ENCODE measurements at places on chromosomes 4 and X. TPM values are rescaled to one million over a fixed set of nuclear protein-coding genes. Genes with fewer than 3 reads are reported as not detected.

MTNR1A gene
- not detected for total RNA-seq

GRCh38 chr4:124666496-124666895 is 46.0 kb downstream of the ANKRD50 start:
- no peak for DNase-seq

- DNase-seq = no peak
Measured at GRCh38 chr4:121138039-121138825, 25.9 kb downstream of the TNIP3 start.

DNA sequence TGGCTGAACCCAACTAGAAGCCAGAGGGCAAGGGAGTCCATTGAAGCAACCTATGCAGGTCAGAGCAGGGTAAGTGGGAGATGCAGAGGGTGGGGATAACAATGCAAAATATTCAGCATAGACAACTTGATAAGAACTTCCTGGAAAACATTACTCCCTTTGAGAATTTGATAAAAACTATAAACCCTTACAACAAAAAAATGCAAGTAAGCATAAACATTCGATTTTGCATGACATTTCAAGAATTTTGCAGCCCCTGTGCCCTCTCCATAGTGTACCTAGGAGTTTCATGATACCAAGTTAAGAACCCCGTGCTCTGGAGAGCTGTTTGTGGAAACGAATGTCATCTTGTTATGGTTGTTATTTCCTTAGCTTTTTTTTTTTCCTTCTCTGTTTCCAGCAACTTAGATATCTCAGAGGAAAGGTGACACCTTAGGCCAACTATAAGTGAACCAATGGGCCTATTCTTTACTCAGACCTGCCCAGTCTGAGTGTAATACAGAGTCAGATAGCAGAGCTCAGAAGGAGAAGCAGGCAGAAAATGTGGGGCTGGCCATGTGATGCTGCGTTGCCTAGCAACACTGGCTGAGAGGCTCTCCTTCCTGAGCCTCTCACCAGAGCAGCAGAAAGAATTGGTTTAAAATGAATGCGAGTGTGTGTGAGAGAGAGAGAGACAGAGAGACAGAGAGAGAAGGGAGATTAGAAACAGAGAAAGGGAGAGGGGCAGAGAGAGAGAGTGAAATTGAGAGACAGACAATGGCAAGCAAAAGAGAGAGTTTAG is 36.7 kb upstream of the GABRQ start:
- DNase-seq = no peak

GRCh38 chrX:48806081-48806480 is 4.2 kb downstream of the HDAC6 start:
- DNase-seq = no peak
